ENCODE measurements at places on chromosomes 13 and 19.
A peak's percentile ranks its signal among the peaks of the same experiment; 100 is the strongest.

- DNase-seq, result no peak
These were observed 15.3 kb upstream of the SULT2A1 start for GRCh38 chr19:47901370-47901769.

GRCh38 chr19:43534816-43535761, 2.1 kb downstream of the ZNF575 start:
- DNase-seq, result no peak

DNA sequence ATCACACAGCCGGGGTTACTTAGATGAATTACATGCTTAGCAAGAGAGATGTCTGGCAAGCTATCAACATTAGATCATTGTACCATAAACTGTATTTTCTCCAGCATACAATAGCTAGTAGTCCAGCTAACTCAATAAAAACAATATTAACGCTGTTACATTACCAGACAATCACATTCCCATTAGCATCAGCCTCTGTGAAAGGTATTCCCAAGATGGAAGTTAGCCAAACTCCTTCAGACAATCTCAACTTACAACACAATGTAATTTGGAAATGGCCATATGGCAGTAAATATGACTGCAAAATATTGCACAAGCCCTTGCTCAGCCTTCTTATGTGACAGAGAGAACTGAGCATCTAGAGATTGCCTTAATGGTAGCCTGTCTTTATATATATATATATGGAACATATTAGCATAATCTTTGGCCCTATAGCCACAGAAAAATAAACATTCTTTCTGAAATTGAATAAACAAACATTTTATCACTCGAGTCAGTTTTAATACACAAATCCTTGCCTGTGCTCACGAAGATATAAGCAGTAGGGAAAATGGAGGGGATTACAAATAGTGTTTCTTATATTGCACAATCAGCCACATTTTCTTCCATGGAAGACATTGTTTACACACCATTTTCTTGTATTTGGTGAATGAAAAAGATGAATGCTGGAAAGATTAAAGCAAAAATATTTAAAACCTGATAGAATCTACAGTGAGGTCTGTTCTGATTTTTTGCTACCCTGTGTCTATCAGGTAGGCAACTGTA, 1060.5 kb downstream of the DIAPH3 start:
- peak; percentile 22 for DNase-seq

- DNase-seq, result no peak
These were observed 9.8 kb upstream of the CDC42EP5 start for GRCh38 chr19:54482889-54483288.

DNA sequence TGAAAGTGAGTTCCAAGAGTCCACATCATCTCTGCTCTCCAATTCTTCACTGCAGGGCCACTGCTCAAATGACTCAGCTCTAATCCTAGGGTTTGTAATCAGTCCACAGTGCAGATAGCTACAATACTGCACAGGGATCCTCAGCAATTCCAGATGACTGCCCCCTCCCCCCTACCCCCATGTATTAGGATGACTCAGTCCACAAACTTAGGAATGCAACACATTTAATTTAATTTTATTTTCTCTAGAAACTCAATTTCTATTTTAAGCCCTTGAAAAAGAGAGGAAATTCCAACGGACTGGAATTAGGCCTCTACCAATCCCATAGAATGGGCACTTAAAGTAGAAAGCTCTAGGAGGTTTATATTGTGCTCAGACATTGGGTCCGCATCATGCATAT, 173.8 kb upstream of the SOX21 start:
- peak; percentile 10 for DNase-seq

DNA sequence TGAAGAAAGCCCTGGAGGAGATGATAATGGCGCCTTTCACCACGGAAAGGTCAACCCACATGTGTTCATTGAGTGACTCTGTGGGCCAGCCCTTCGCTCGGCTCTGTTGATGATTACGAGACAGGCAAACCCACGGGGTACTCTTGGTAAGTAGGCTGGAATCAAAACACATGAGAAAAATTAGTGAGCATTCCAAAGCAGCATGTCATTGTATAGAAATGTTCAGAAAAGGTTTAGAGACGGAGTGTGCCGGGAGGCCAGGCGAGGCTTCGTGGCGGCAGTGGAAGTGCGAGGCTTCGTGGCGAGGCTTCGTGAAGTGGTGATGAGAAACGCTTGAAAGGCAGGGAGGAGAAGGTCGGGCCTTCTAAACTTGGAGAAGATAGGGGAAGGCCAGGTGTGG, 144.3 kb downstream of the ZNF536 start:
- no peak for DNase-seq

DNA sequence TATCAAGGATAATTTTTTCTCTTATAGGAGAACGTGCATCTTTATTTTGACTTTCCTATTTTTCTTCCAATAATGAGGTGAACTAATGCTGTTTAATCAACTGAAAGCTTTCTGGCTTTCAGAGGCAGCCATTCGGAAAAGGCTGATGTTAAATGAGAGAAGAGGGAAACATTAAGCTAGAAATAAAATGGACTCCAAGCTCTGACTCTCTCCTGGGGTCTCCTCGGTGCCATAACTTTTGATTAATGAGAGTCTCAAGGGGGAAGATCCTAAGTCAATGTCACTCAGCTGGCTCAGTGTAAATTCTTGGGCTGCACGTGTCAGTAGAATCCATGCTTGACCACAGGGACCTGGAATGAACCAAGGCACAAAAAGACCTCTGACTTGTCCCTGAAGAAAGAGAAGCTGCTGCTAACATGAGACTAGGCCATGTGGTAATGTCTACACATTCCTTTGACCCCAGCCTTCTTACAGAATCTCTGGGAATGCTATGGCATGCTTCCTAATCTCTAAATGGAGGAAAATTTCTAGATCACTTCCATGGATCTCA, 152.2 kb upstream of the RFC3 start:
- DNase-seq, result no peak

GRCh38 chr19:7868326-7868670, 5.9 kb downstream of the PRR36 start:
- no peak for DNase-seq

GRCh38 chr13:23753458-23753857, 135.7 kb downstream of the MIPEP start:
- peak; percentile 25 for DNase-seq

- no peak for DNase-seq
These were observed 53.5 kb downstream of the COL4A2 start for GRCh38 chr13:110360598-110360997.

GRCh38 chr19:29273000-29273640, 60.2 kb upstream of the UQCRFS1 start:
- no peak for DNase-seq

- DNase-seq, result peak; percentile 39
These were observed 15.4 kb downstream of the FCHO1 start for GRCh38 chr19:17766543-17767131.

- no peak for DNase-seq
These were observed 149.9 kb downstream of the MYO16 start for GRCh38 chr13:108779308-108779707.

GRCh38 chr13:78029901-78030300, 111.3 kb upstream of the EDNRB start:
- DNase-seq, result no peak

DNA sequence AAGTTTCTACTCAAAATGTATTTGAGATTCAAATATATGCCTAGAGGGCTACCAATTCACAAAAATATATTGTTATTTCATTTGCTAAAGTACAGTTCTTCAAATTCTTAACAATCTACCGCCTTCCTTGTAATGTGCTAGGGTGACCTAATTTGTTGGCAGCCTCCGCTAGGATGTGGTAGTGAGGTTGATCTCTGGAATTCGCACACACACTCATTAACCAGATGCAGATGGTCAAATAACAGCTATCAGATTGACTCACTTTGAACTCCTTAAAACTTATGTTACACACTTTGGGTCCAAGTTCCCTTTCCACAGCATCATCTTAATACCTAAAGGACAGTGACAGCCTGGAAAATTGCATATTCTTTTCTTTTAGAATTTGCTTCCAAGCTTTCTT, 367.3 kb downstream of the DCT start:
- DNase-seq, result peak; percentile 91

DNA sequence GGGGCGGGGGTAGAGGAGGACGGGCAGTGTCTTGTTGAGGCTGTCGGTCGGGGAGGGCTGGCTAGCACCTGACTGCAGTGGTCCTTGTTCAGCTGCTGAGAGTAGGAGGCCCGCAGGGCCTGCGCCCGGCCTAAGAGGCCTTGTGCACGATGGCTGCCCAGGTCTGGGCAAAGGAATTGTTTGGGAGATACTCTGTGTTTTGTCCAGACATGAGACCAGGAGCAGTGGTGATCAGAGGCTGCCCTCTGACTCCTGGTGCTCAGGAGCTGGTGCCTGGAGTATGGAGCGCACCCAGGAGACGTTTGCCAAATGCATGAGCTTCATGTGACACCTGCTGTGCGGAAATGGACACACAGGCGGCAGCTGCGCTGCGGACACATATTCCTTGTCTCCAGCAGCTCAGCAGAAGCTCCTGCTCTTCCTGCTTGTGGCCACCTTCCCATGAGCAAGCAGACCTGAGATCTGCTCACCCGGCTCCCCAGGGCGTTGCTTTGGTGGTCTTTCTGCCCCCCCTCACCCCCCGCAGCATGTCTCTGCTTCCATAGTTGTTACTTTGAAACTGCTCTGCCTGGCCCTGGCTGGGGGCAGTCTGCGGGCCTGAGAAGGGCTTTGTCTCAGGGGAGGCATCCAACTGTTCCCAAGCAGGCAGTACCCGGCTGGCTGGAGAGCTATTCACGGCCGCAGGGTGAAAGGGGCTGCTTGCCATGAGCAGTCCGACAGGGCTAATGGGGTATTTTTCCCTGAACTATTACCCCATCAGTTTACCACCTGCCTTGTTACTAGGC, 163.9 kb downstream of the TEX29 start:
- no peak for DNase-seq

DNA sequence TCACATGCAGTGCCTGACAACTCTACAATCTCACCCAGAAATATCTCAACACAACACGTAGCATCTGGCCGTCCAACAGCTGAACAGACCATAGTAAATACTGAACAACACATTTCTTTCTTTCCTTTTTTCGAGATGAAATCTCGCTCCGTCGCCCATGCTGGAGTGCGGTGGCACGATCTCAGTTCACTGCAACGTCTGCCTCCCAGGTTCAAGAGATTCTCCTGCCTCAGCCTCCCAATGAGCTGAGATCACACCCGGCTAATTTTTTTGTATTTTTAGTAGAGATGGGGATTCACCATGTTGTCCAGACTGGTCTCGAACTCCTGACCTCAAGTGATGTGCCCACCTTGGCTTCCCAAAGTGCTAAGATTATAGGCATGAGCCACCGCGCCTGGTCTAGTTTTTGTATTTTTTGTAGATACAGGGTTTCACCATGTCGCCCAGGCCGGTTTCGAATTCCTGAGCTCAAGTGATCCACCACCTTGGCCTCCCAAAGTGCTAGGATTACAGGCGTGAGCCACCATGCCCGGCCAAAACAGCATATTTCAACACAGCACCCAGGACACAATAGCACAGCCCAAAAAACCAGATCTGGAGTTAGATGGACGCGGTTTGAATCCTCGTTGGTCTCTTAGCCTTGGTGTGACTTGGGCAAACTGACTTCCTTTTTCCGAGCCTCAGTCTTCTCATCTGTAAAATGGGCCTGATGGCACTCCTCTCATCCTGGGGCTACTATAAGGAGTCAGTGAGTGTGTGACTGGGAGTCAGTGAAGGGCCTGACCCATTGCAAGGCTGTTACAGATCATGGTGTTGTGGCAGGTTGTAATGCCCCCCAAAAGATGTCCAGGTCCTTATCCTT, 22.6 kb downstream of the CYP2A6 start:
- no peak for DNase-seq

DNA sequence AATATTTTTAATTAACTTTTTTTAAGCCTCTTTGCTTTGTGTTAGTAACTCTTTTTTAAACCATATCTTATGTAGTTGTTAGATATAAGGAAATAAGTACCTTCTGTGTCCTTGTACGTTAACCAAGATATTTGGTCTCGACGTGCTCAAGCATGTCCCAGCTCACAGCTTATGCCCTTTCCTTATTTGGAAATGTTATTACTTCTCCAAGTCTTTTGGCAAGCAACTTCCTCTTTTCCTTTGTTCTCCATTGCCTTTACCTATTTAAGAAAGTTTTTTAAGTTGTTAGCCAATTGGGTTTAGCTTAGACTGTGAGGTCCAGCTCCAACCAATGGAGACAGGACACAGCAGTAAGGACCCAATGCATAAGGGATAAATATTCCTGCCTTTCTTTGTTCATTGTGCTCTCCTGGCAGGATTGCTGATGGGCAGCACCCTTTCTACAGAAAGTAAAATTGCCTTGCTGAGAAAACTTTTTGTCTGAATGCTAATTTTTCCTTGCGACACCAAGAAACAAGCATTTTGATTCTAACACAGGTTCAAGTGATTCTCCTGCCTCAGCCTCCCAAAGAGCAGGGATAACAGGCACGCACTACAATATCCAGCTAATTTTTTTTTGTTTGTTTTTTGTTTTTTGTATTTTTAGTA, 5.2 kb downstream of the DKKL1 start:
- DNase-seq, result no peak

DNA sequence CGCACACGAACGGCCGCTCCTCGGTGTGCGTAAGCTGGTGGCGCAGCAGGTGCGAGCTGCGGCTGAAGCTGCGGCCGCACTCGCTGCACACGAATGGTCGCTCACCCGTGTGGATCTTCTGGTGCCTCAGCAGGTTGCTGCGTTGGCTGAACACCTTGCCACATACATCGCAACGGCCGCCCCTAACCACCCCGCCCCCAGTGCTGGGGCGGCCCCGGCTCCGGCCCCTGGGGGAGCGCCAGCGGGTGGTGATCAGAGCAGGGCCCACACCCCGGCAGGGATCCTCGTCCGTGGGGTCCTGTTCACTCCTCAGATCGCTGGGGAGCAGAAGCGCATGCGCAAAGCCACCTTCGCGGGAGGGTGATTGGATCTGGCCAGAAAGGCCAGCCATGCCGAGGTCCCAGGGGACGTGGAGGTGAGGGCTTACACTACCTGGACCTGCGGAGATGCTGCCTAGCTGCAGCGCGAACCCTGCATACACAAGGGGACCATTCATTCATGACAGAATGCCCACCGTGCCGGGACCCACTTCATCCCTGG, 4.7 kb upstream of the UBE2M start:
- no peak for DNase-seq

- DNase-seq, result peak; percentile 85
These were observed 60.6 kb upstream of the SERP2 start for GRCh38 chr13:44312834-44313551.

DNA sequence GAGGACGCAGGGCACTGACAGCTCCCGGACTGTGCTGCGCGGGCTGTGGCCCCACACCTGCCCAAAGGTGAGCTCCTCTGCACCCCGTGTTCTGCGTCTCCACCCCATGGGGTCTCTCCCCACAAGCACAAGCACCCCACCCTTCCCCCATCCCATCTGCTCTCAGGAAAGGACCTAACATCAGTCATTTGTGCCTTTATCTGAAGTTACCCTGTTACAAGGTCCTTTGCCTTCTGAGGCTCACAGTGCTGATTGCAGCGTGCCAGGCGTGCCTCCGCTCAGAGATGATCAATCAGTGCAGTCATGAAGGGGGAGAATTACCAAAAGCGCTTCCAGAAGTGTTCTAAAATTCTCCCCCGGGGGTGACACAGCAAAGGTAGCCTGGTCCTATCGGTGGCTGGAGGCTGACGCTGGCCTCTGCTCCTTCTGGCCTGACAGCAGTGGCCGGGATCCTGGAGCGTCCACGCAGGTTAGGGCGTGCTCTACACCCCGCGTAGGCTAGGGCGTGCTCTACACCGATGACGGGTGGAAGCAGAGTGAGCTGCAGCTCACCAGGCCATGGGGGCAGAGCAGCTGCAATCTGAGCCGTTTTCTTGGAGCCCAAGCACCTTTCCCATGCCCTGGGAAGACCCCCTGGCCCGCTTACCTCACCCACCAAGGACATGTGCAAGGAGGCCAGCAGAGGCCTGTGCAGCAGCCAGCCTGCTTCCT, 84.7 kb upstream of the TM9SF2 start:
- DNase-seq, result no peak

All from stromal cell of bone marrow (primary cell).